ENCODE measurements at places on chromosomes 6 and 20.

- DNase-seq, result no peak
Observed at GRCh38 chr6:28137505-28137981, 4.1 kb upstream of the ZKSCAN8 start.

DNA sequence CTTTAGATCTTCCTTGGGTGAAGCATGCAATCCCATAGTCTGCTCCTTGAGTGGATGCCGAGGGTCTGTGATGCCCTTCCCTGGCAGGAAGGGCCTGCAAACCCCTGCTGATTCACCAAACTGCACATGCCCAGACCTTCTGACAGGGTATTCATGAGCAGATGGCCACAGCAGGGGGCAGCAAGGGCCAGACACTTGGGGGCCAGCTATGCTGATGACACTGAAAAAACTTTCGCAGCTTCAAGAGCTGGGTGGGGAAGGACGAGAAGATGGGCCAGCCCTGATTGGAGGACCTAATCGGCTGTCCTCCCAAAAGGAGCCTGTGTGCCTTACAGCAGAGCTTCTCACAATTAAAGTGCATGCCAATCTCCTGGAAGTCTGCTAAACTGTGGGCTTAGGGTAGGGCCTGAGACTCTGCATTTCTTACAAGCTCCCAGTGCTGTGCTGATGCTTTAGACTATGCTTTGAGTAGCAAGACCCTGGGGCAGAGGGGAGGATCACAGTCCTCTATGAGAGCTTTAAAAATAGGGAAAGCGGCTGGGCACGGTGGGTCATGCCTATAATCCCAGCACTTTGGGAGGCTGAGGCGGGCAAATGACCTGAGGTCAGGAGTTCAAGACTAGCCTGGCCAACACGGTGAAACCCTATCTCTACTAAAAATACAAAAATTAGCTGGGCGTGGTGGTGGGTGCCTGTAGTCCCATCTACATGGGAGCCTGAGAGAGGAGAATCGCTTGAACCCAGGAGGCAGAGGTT lies 15.2 kb upstream of the GDAP1L1 start:
- no peak for DNase-seq

- DNase-seq, result no peak
Observed at GRCh38 chr6:113047148-113047547, 700.0 kb downstream of the RFPL4B start.

DNA sequence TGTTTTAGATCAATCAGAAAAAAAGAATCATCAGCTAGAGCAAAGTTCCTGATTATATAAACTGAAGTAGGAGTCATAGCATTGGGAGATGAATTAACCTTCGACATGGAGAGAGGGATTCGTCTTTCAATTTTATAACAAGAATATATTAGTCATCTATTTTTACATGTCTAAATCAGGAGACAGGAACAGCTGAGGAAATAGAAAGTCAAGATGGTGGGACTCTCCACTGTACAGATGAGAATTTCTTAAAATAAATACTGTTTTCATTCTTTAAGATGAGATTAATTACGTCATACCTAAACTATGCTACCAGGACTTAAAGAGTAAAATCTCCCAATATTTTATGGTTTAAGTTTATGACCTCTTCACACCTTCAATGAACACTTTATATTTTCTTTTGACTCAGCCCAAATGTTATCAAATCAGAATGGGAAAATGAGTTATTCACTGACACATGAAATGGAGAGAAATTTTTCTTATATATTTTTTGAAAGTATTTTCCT lies 1137.7 kb downstream of the EPHA7 start:
- DNase-seq, result no peak

DNA sequence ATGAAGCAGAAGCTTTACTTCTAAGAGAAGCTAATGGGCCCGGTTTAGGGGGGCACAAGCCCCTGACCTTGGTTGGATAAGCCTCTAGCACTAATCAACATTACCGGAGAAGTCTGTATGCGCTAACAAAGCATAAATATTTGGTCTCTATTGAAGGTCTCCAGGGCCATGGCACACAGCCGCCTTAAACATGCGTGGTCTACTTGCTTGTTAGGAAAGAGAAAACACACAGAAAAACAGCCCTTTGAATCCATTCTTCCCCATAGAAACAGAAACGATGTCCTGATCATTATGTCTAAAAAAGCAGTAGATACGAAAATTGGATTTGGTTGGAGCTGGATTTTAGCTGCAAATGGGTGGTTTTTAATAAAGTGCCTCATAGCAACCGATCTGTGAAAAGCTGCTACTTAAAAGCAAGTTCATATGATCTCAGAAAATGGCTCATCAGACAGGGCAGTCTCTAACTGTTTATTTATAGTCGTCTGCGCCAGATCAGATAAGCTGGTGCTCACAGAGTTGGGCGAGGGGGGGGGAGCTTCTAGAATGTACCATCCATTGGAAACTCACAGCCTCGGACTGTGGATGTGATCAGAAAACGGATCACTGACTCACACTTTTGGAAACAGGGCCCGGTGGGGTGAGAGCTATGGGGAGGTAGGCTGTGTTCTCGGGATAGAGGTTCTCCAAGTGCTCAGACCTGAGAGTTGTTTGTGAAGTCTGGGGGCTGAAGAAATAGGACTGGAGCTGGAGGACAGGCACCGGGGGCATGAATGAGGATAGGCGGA lies 35.3 kb upstream of the APCDD1L start:
- no peak for DNase-seq

DNA sequence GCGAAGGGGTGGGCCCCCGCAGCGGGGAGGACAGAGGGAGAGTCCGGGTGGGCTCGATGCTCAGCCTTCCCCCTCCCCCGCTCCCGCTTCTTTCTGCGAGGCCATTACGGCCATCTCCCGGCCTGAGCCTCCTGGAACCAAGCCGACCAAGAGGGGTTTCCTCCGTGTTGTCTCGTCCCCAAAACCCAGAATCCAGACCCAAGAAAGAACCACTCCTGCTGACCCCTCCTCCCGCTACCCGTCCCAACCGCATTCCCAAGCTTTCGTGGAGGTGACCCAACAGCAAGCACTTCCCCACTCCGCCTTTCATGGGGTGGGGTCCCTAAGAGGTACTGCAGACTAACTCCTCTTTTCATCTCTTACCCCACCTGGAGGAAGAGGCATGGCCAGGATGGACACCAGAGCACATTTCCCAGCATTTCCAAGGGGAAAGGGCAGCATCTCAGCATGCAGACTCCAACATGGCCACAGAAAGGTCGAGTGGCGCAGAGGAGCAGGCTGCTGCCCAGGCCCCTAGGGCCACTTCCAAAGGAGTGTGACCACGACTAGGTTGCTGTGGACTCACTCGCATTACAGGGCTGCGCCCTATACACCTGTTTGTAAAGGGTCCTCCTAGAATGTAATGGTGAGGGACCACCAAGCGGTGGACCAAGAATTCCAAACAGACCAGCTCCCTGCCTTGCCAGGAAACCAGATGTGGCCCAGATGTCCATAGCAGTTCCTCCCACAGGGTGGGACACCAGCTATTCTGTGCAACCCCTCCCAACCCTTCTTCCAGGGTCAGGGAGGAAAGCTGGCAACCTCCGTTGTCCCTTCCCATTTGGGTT lies 53.4 kb downstream of the MRPL14 start:
- no peak for DNase-seq

GRCh38 chr20:59175861-59176260 lies 12.2 kb downstream of the ZNF831 start:
- no peak for DNase-seq
